Esophagus squamous epithelium (tissue), 5 donors: ENCODE measurements at places on chromosomes 1 and 21.

DNA sequence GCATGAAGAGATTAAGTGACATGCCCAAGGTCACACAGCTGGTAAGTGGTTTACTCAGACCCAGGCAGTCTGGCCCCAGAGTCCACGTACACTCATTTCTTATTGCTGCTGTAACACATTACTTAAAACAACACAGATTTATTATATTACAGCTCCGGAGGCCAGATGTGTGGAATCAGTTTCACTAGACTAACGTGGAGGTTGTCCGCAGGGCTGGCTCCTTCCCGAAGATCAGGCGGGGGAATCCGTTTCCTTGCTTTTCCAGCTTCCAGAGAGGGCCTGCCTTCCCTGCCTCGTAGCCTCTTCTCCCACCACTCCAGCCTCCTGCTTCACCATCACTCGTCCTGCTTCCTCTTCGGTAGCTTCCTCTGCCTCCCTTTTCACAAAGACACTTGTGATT lies 81.2 kb downstream of the KCNN3 start:
- H3K4me3 ChIP-seq, result no peak overlapping the region
- H3K27ac ChIP-seq, result no peak overlapping the region
- DNase-seq, result no peak
- no peaks in the 10 kb centered on the region for H3K36me3 ChIP-seq
- no peaks in the 10 kb centered on the region for H3K27me3 ChIP-seq

- H3K4me1 ChIP-seq, result no peaks in the 10 kb centered on the region
- H3K27me3 ChIP-seq, result no peaks in the 10 kb centered on the region
- no peak overlapping the region for H3K27ac ChIP-seq
- no peaks in the 10 kb centered on the region for H3K36me3 ChIP-seq
- DNase-seq, result no peak
- no peak overlapping the region for H3K4me3 ChIP-seq
These were observed 129.6 kb downstream of the ACBD6 start for GRCh38 chr1:180372728-180373127.

DNA sequence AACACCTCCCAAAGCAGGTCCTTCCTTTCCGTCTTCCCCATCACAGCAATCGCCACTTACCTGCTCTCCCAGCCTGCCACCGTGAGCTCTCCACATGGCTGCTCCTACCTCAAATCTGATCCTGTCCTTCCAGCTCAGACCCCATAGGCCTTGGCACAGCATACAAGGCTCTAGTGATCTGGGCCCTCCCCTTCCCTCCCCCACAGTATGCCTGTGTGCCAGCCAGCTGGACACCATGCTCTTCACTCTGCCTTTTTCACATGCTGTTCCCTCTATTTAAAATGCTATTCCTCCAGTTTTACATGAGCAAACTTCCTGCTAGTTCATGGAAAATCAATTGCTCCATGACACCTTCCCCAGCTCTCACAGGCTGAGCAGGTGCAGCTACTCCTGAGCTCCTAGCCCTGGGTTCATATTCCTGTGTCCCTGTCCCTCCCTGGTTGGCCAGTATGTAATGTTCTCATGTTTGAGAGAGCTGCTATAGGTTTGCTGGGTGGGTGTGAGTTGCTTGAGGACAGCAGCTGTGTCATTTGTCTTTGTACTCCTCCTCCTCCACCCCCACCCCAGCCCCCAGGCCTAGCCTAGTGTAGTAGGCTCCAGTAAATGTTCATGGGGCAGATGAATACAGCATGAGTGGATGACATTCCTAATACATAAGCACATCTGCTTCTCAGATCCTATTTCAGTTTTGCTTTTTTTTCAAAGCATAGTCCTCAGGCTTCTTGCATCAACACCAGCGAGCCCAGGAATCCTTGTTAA lies 6.3 kb upstream of the TNNT2 start:
- H3K4me3 ChIP-seq, result no peak overlapping the region
- H3K27ac ChIP-seq, result no peak overlapping the region
- DNase-seq, result no peak
- H3K4me1 ChIP-seq, result no peaks in the 10 kb centered on the region
- peaks cover 81% of the 10 kb centered on the region for H3K36me3 ChIP-seq

DNA sequence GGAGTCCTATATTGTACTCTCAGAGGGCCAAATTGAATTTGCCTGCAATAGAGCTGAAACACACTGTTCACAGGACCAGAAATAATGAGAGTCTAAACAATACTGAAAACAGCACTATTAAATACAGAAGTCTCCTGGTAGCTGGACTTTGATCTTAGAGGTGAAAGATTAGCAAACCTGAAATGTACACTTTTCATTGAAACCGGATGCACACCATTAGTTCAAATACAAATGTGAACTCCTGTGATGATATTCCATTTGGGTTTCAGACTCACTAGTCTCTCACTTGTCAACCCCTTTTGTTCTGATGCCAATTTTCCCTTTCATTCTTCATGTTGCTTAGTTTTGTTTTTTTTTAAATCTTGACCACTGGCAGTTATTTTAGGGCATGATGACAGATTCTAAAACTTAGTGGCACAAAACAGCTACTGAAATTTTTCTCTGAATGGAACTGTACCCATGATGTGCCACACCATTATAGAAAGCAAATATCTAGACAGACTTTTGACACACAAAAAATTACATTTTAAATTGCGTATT lies 5.9 kb upstream of the TNFSF4 start:
- DNase-seq, result no peak
- H3K27ac ChIP-seq, result no peak overlapping the region
- H3K36me3 ChIP-seq, result no peaks in the 10 kb centered on the region

DNA sequence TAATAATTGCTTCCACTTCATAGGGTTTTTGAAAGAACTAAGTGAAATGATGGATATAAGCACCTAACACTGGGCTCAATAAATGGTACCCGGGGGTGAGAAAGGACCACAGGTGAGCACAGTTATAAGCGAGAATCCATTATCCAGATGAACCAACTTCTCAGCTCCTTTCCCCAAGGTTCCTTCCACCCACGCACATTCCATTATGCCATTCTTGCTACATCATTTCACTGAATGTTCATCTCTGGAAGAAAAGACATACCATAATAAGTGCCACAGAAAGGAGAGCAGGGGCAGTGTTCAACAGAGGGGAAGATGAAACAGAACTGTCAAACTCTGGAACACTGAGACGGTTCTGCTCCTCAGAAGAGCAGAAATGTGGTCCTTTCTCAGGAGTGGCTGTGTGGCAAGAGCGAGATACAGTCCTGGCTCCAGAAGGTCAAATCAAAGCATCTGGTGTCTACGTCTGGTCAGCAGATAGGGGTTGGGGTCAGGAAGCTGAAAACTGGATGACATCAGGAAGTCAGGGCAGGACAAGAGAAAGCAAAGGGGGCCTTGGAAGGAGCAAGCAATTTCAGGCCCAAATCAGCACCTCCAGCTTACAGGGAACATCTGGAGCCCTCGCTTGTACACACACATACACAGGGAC lies 255.4 kb upstream of the TMEM51 start:
- no peaks in the 10 kb centered on the region for H3K27me3 ChIP-seq
- peaks cover 13% of the 10 kb centered on the region for H3K4me1 ChIP-seq
- H3K36me3 ChIP-seq, result no peaks in the 10 kb centered on the region
- H3K27ac ChIP-seq, result no peak overlapping the region

- no peaks in the 10 kb centered on the region for H3K4me1 ChIP-seq
- no peak overlapping the region for H3K27ac ChIP-seq
- no peaks in the 10 kb centered on the region for H3K27me3 ChIP-seq
- no peaks in the 10 kb centered on the region for H3K36me3 ChIP-seq
- no peak for DNase-seq
- H3K4me3 ChIP-seq, result no peak overlapping the region
These were observed 14.6 kb upstream of the SLC2A1 start for GRCh38 chr1:42973286-42973685.

- H3K27ac ChIP-seq, result no peak overlapping the region
- H3K4me3 ChIP-seq, result no peak overlapping the region
- H3K27me3 ChIP-seq, result no peaks in the 10 kb centered on the region
- H3K36me3 ChIP-seq, result no peaks in the 10 kb centered on the region
These were observed 71.4 kb downstream of the KIF26B start for GRCh38 chr1:245226203-245226499.

- H3K36me3 ChIP-seq, result no peaks in the 10 kb centered on the region
- peak overlapping the region; percentile 88 for H3K27ac ChIP-seq
- no peaks in the 10 kb centered on the region for H3K27me3 ChIP-seq
- H3K4me3 ChIP-seq, result peak overlapping the region; percentile 17
- DNase-seq, result no peak
- H3K4me1 ChIP-seq, result peaks cover 33% of the 10 kb centered on the region
These were observed 7.2 kb upstream of the TACSTD2 start for GRCh38 chr1:58584082-58584895.

GRCh38 chr1:168861421-168862004 lies 132.5 kb upstream of the DPT start:
- no peak overlapping the region for H3K4me3 ChIP-seq
- no peaks in the 10 kb centered on the region for H3K36me3 ChIP-seq
- H3K4me1 ChIP-seq, result no peaks in the 10 kb centered on the region

- H3K36me3 ChIP-seq, result no peaks in the 10 kb centered on the region
- H3K4me1 ChIP-seq, result peaks cover 6% of the 10 kb centered on the region
- DNase-seq, result no peak
- H3K27ac ChIP-seq, result no peak overlapping the region
- no peaks in the 10 kb centered on the region for H3K27me3 ChIP-seq
These were observed 6.6 kb downstream of the SLC2A5 start for GRCh38 chr1:9062846-9063245.

DNA sequence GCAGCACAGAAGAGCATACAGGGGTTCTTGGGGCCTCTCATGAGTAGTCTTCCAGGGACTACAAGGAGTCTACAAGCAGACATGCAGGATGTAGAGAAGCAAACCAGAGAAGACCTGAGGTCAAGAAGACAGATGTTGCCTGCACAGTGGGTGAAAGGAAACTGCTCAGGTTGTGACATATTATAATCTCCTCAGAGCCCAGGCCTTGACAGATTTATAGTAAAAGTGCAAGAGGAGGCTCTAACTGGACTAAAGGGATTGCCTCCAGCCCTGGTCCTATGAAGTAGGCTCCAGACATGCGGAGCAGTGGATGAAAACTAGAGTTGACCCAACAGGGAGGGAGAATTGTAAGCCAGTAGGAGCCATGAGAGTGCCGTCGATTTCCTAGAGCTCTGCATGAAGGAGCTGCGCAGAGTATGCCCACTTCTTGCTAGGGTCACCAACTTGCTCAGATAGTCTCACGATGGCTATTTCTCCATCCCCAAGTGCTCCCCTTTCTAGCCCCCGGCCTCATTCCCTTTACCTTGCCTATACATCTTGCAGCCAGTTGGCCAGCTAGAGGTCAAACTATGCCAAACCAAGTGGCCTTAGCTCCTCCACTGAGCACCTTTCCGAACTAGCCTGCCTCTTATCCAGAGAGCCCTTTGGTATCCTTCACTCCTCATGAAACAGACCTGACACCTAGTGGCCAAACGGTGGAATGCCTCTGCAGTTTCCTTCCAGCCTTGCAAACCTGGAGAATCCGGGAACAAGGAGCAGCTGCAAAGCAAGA lies 36.2 kb upstream of the IPO9 start:
- peak overlapping the region; percentile 73 for H3K27ac ChIP-seq
- H3K4me1 ChIP-seq, result peaks cover 44% of the 10 kb centered on the region
- H3K4me3 ChIP-seq, result no peak overlapping the region
- no peak for DNase-seq
- H3K36me3 ChIP-seq, result peaks cover 15% of the 10 kb centered on the region

DNA sequence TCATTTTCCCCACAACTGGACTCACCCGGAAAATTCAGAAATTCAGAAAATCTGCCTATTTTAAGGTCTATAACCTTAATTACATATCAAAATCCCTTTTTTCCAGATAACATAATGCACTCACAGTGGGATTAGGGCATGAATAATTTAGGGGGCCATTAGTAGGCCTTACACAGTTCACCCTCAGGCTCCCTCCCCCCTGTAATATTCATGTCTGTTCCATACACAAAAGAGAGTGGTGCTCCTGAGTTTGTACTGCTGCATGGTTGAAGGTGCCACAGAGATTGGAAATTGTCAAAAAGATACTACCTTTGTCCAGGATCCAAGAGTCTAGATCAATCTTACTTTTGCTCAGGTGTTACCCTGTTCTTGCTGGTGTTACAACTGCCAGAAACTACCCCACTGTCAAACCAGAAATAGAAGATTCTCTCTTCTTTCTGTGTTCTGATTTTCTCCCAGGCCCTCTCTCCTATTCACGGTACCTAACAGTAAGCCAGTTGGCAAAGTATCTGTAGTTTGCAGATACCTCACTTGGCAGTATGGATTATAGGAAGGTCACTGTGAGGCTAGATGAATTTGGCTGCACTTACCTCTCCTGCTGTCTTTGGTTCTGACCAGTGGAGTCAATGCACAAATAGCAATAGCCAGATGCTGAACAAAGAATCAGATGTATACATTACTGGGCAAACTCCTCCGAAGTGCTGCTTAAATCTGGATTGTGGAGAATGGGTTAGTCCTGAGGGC lies 53.2 kb downstream of the C1orf198 start:
- H3K27me3 ChIP-seq, result no peaks in the 10 kb centered on the region
- no peak overlapping the region for H3K4me3 ChIP-seq
- no peaks in the 10 kb centered on the region for H3K4me1 ChIP-seq
- H3K36me3 ChIP-seq, result no peaks in the 10 kb centered on the region
- H3K27ac ChIP-seq, result no peak overlapping the region

GRCh38 chr1:24909388-24909898 lies 20.6 kb downstream of the RUNX3 start:
- no peak overlapping the region for H3K27ac ChIP-seq
- no peaks in the 10 kb centered on the region for H3K4me1 ChIP-seq
- no peak overlapping the region for H3K4me3 ChIP-seq
- no peaks in the 10 kb centered on the region for H3K36me3 ChIP-seq
- DNase-seq, result no peak
- H3K27me3 ChIP-seq, result no peaks in the 10 kb centered on the region

DNA sequence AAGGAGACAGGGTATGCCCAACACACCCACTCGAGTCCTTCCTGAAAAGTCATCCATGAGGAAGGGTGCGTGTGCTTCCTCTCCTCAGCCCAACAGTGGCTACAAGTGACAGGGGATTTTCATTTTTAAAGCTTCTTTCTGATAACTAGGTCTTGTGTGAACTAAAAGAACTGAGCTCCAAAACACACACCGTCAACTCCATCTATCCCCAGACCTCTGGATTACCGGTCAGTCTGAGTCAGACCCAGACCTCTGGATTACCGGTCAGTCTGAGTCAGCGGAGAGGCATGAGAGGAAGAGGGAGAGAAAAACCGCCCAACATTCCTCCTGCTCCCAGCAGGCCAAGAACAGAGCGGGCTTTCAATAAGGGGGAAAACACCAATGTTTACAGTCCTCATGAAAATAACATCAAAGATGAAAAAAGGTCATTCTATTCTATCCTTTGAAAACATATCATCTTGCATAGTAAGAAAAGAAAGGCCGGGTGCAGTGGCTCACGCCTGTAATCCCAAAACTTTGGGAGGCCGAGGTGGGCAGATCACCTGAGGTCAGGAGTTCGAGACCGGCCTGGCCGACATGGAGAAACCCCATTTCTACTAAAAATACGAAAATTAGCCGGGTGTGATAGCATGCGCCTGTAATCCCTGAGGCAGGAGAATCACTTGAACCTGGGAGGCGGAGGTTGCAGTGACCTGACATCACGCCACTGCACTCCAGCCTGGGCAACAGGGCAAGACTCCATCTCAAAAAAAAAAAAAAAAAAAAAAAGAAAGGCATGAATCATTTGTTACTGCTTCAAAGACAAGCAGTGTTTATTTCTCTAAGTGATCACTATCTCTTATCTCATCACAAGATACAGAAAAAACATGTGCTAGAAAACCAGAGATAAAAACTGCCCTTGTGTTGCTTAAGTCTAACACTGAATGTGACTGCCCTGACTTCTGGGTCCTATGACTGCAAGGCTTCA lies 3.4 kb downstream of the PTTG1IP start:
- peaks cover 4% of the 10 kb centered on the region for H3K36me3 ChIP-seq
- H3K27me3 ChIP-seq, result no peaks in the 10 kb centered on the region
- peaks cover 48% of the 10 kb centered on the region for H3K4me1 ChIP-seq
- DNase-seq, result no peak
- H3K27ac ChIP-seq, result peak overlapping the region; percentile 95
